ENCODE measurements at places on chromosomes 5 and 9.

GRCh38 chr5:168587987-168588386, 8.8 kb upstream of the PANK3 start:
- no peak for DNase-seq

GRCh38 chr5:35158622-35159369, 71.5 kb downstream of the PRLR start:
- no peak for DNase-seq

DNA sequence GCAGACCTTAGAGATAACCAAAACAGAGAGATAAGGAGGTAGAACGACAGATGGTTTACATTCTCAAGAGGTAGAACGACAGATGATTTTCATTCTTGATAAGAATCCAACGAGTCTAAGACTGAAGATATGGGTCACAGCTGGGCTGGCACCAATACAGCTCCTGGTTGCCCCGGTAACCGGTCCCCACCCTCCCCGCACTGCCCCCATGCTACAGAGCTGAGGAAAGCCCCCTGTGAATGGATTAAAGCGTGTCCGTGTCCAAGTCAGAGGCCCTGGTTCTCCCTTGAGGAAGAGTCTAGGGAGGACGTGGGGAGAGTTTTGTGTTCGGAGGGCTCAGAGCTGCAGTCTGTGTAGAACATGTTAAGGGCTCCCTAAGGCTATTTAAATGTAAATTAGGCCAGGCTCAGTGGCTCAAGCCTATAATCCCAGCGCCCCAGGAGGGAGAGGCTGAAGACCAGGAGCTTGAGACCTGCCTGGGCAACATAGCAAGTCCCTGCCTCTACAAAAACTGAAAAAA, 8.1 kb downstream of the IDNK start:
- no peak for DNase-seq

GRCh38 chr5:91240175-91240574, 142.9 kb downstream of the ARRDC3 start:
- no peak for DNase-seq

GRCh38 chr9:4864234-4864661, 71.5 kb downstream of the RCL1 start:
- no peak for DNase-seq

DNA sequence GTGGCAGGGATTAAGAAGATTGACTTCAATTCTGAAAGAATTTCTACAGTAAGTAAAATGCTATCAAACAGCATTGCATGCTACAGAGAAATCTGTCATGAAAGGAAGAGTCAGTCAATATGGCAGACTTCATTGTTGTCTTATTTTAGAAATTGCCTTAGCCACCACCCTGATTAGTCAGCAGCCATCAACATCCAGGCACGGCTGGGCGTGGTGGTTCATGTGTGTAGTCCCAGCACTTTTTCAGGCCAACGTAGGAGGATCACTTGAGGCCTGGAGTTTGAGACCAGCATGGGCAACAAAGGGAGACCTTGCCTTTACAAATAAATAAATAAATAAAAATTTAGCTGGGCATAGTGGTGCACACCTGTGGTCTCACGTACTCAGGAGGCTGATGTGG, 46.6 kb downstream of the RMI1 start:
- no peak for DNase-seq

DNA sequence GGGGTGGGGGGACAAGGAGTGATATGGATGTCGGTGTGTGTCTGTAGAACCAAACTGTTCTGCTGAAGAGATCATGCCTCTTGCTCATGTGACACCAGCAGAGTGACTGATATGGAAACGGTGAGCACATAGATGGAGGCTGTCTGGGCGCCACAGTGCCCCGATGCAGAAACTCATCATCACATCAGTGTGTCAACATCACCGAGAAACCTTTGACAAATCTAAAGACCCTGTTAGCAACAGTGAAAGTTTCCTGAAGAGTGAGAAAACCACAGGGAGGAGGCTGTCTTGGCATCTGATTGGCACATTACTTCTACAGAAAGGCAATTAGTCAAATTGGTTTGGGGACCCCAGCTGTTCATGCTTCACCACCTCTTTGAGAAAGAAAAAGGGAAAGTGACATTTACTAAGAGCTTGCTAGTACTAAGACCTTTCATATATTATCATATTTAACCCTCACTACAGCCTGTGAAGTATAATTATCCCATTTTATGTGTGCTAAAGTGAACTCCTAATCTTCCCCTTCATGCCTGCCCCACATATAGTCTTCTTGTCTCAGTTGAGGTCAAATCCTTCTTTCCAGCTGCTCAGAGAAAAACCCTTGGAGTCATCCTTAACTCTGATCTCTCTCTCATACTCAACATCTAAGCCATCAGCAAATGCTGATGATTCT, 25.6 kb downstream of the CSF2 start:
- no peak for DNase-seq

GRCh38 chr5:135569755-135570452, 8.9 kb downstream of the CXCL14 start:
- DNase-seq, result no peak

GRCh38 chr5:160339406-160340130, 27.2 kb upstream of the CCNJL start:
- DNase-seq, result no peak

DNA sequence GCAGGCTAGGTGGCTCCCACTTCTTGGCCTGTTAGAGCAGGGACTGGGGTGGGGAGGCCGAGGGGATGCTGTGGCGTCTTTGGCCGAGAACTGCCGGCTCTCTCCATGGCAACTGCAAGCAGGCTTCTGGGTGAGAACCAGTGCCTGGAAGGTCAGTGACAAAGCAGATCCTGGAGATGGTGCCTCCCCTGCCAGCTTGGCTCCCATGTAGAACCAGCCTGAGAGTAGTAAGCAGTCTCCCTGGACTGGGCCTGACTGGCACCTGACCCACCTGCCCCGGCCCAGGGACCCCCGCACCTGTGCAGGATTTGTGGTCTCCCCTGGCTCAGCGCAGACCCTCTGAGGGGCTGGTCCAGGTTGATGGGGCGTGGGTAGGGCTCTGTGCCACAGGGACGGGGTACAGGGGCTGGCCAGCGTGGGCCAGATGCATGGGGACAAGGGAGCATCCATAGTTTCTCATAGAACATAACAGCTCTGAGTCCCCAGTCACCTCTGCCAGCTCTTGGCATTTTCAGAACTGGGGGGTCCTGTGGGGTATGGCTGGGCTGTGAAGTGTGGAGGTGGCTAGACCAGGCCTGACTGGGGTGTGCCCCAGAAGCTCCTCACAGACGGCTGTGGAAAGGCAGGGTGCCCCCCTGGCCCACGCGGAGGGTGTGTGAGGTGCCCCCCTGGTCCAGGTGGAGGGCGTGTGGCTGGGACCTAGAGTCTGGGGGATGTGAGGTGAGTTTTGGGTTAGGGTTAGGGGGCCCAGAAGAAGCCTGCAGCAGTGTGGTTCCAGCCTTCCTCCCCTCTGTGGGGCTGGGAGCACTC, 22.2 kb downstream of the CACNA1B start:
- DNase-seq, result no peak

- no peak for DNase-seq
Measured at GRCh38 chr9:88661759-88662158, 126.8 kb downstream of the NXNL2 start.

DNA sequence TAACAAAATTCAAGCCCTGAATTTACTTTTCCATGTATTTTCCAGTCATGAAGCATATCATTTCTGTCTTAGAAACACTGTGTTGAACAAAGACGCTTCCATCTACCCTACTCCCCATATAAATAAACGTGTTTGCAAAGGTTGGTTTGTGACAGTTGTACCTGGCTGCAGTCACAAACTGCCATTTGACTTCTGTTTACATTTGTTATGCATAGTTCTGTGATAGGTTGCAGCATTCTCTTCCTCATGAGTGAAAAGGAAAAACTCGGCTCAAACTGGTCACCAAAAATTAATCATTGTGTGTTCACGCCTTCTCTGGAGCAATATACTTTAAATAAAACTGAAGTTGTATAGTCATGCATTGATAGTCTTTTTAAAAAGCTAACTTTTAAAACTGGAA, 69.3 kb upstream of the MOCS2 start:
- no peak for DNase-seq

Measured in memory B cell (primary cell).